ENCODE measurements at places on chromosomes 13 and 19. TPM values are rescaled to one million over a fixed set of nuclear protein-coding genes. Genes with fewer than 3 reads are reported as not detected.

DNA sequence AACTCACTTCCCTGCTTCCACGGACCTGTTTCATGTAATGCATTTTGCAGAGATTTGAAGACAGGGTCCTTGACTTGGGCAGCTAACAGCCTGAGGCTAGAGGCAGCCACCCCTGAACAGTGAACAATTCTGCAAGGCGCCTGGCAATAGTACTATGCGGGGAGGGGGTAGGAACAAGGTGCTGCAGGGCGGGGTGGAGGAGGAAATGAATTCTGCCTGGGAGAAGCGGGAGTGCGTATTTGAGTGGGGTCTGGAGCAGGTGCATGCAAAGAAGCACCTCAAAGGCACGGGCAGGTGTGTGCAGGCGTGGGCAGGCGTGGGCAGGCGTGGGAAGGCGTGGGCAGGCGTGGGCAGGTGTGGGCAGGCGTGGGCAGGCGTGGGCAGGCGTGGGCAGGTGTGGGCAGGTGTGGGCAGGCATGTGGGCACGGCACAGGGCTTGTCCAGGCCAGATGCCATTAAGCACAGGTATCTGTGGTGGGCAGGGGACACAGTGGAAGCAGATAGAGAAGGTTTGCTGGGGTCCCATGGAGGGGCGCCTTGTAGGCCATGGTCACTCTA lies 130.4 kb upstream of the GJB6 start:
- H3K36me3 ChIP-seq, result no peaks in the 10 kb centered on the region
- no peak overlapping the region for H3K4me3 ChIP-seq
- H3K27ac ChIP-seq, result no peak overlapping the region

- no peaks in the 10 kb centered on the region for H3K36me3 ChIP-seq
- peak; percentile 94 for DNase-seq
- no peak overlapping the region for H3K4me3 ChIP-seq
- H3K27ac ChIP-seq, result peak overlapping the region; percentile 52
- H3K4me1 ChIP-seq, result peaks cover 38% of the 10 kb centered on the region
Measured at GRCh38 chr19:51799034-51799773, 4.2 kb downstream of the FPR3 start.

DNA sequence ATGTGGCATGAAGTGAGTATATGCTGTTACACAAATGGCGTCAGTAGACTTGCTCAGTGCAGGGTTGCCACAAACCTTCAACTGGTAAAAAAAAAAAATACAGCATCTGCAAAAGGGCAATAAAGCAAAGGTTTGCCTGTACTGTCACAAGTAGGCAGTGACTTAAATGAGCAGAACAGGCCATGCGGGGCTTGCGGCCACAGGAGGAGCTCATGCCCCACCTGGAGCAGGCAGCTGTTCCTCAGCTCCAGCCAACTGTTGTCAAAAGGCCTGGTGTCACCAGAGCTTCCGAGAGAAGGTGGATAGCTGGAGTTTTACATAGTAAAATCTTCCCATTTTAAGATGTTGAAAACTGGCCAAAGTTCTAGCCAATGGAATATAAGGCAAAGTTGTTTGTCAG lies 7.7 kb downstream of the ATP7B start:
- no peaks in the 10 kb centered on the region for H3K27me3 ChIP-seq
- no peak for DNase-seq
- no peaks in the 10 kb centered on the region for H3K36me3 ChIP-seq
- no peak overlapping the region for H3K27ac ChIP-seq
- no peaks in the 10 kb centered on the region for H3K4me1 ChIP-seq

The GPC5 gene
- total RNA-seq, result 0.21 TPM

GRCh38 chr19:54430306-54431254 lies 15.3 kb downstream of the TTYH1 start:
- H3K36me3 ChIP-seq, result no peaks in the 10 kb centered on the region
- peaks cover 4% of the 10 kb centered on the region for H3K27me3 ChIP-seq
- peak; percentile 81 for DNase-seq
- no peak overlapping the region for H3K27ac ChIP-seq
- H3K4me1 ChIP-seq, result peaks cover 16% of the 10 kb centered on the region

The ATP4B gene
- not detected for total RNA-seq

GRCh38 chr13:79231887-79232286 lies 174.2 kb downstream of the RBM26 start:
- DNase-seq, result no peak
- H3K4me3 ChIP-seq, result no peak overlapping the region
- no peak overlapping the region for H3K27ac ChIP-seq
- peaks cover 5% of the 10 kb centered on the region for H3K27me3 ChIP-seq
- no peaks in the 10 kb centered on the region for H3K4me1 ChIP-seq
- H3K36me3 ChIP-seq, result no peaks in the 10 kb centered on the region

GRCh38 chr13:37595162-37595561 lies 3.4 kb downstream of the POSTN start:
- DNase-seq, result no peak
- H3K36me3 ChIP-seq, result no peaks in the 10 kb centered on the region
- H3K4me1 ChIP-seq, result no peaks in the 10 kb centered on the region
- H3K27ac ChIP-seq, result no peak overlapping the region
- no peak overlapping the region for H3K4me3 ChIP-seq
